ENCODE measurements at places on chromosomes 12 and 14.

DNA sequence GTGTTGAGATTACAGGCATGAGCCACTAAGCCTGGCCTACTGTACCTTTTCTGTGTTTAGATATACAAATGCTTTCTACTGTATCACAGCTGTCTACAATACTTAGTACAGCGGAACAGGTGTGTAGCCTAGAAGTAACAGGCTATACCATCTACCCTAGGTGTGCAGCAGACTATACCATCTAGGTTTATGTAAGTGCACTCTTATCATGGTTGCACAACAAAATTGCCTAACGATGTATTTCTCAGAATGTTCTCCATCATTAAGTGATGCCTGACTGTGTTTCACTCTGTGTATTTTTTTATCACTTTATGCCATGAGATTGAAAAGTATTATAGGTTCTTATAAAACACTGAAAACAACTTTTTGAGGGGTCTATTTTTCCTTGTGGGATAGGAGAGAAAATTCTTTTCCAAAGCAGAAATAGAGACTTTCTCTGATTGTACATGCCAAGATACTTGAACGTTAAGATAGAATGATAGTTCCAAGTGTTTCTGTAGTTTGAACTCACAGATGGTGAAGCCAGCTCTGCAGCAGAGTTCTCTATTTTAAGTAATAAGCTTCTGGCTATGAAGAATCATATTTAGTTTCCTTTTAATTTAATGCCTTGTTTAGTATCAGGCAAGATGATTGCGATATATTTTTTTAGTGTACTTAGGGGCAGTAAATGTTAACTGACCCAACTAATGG lies 17.0 kb downstream of the TMPRSS12 start:
- no peak for DNase-seq

DNA sequence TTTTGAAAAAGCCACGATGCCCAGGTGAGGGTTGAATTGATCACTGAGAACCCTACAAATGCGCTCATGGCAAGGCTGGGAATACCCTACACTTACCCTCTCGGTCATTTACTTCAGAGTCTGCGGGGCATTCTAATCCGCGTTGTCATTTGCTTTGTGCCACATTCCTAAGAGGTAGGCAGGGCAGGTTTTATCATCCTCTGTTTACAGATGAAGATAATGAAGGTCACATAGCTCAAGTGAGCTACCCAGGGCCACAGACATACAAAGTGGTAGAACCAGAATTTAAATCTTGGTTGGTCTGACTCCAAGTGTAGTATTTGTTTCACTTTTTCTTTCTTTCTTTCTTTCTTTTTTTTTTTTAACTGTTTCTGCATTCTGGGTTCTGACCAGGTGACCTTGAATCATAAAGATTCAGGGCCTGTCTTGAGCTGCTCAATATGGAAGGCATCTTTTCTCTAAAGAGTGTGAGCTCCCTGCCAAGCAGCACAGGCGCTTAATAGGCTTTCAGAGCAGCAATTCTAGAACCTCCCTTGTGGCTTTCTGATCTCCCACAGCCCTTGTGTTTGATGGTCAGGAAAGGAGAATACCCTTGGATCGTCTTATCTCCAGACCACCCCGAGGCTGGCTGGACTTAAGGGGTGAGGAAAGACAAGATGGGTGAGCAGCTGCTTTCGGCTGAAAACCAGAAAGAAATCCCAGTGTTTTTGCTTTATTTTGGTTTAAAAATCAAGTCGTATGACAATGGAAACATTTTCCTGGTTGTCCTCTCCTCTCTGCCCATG lies 662 bp upstream of the BATF start:
- DNase-seq, result no peak

DNA sequence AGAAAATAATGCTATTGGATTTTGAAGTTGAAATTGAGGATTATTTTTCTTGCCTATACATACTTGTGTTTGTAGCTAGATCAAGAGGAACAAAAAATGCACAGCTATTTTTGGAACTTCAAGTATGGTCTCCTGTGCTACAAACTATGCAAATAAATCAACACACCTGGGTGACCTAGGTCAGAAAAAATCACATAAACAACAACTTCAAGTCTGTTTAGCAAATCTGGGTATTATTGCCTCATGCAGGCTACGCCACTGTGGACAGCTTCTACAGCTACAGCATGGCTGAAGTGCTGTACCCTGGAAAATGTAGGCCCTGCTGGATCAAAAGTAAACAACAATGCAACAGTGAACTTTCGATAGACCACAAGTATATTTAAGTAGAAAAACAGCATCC lies 87.5 kb downstream of the SLC6A15 start:
- DNase-seq, result no peak

GRCh38 chr14:81449114-81449513 lies 49.0 kb upstream of the STON2 start:
- no peak for DNase-seq

DNA sequence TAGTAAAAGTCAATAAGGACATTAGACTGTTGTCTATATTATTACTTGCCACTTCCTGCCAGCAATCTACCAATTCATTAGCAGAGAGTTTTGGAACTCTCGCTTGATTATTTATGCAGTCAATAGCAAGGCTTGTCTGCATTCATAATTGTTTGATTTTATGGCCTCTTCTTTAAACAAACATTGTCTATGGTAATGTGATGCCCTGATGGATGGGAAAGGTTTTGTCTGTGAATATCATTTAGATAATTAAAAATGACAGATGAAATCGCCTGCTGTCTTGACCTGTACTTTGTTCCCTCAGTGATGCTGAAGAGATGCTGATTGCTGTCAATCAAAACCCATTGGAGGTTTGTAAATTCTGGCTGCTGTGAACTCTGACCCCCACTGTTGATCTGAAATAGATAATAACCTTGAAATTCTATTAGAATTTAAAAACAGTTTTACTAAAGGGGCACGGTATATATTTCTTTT lies 455.3 kb downstream of the NPAS3 start:
- no peak for DNase-seq

DNA sequence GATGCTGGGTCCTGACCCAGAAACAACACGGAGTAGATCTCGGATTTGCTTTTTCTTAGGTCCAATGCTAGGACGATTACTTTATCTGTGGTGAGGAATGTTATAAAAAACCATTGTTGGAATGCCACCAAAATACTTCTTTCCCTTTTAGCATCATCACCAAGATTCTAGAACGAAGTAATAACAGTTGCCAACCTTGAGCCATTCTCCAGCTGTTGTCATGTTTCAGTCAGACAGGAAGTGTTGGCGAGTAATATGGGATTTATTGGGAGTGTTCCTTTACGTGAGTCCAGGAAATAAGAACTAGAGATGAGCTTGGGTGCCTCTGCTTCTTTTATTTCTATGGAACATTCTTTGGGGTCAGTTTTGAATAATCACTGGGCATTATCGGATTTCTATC lies 892.9 kb downstream of the DIO2 start:
- no peak for DNase-seq

GRCh38 chr12:80634903-80635302 lies 72.5 kb upstream of the MYF6 start:
- DNase-seq, result no peak

GRCh38 chr12:85998074-85998473 lies 124.0 kb downstream of the NTS start:
- DNase-seq, result no peak

GRCh38 chr14:105093431-105094192 lies 28.4 kb upstream of the GPR132 start:
- DNase-seq, result no peak

DNA sequence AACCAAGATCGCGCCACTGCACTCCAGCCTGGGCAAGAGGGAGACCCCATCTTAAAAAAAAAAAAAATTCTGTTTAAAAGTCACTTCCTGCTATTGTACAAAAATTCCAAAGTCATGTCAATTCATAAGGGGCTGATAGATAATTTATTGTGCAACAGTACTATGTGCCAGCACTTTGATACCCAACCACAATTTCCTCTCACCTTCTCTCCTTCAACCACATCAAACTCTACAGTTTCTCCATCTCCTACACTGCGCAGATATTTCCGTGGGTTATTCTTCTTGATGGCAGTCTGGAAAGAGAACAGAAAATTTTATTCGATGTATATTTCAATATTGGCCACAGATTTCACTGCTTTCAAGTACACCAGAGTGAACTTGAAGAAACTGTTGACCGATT lies 7.6 kb downstream of the YBX3 start:
- DNase-seq, result no peak

DNA sequence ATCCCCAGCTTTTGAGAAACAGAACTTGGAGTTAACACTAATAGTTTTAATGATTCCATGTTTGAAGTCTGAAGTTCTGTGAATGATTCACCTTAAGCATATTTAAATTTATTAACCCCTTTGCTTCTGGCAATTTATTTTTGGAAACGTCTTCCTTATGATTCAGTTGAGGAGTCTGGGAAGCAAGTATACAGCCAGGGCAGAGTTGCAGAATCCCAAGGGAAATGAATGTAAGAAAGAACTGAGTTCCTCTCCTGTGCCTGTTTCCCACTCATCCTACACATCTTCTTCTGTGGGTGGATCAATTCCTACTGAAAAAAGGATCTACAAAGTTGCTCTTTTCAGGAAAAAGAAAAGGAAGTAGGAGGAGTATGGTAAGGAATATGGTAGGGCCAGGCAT lies 108.2 kb upstream of the CCDC91 start:
- no peak for DNase-seq

DNA sequence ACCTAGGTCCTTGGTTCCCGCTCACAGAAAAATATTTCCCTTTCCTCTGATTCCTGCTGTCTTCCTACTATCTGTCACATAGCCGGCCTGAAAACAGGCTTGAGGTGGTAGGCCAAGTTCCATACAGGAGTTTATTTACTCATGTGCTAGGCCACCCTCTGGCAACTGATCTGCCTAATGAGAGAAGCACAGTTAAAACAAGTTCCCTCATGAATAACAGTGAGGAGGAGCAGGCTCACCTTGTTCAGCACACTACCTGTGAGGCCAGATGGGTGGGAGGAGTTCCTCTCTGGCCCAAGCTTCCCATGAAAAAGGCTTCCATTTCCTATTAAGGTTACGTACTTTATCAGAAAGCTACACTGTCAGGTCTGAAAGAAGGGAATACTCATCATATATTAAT lies 206.0 kb downstream of the MYRFL start:
- no peak for DNase-seq

- no peak for DNase-seq
Measured at GRCh38 chr12:82800185-82800584, 113.5 kb downstream of the TMTC2 start.

DNA sequence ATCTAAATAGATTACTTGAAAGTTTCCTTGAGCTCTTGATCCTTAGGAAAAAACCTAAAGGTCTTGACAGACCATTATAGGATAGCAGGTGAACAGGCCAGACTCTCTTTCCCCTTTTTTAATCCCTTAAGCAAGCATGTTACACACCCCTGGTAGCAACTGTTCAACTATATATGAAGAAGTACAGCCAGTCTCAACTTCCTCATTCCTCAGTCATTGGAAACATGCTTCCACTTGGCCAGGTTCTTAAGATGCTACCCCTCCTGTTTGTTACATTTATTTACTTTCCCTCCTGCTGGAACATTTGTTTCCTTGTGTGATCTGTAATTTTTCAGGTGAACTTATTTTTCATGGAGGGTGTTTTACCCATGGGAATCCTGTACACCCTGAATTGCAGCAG lies 124.1 kb downstream of the ARMH4 start:
- no peak for DNase-seq

- no peak for DNase-seq
Measured at GRCh38 chr14:23364164-23365035, 572 bp downstream of the EFS start.

GRCh38 chr14:60639674-60640073 lies 9.6 kb downstream of the SIX1 start:
- DNase-seq, result no peak

DNA sequence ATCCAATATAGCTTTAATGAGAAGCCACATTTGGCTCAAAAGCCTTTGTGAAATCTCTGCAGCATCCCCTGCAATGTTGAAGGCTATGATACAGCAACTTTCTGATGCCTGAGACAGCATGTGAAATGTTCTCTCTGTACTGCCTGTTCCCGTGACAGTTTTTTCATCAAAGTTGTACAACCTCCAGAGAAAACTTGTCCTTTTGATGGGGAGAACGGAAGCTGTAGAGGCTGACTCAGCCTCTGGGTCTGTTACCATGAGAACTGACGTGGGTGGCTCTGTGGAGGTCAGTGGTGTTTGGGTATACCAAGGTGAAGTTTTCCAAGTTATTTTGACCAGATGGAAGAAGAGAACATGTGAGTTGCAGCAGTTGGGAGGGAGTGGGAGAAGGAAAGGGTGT lies 17.0 kb downstream of the SLC4A8 start:
- DNase-seq, result no peak
